ENCODE measurements at places on chromosomes 5 and 9.

DNA sequence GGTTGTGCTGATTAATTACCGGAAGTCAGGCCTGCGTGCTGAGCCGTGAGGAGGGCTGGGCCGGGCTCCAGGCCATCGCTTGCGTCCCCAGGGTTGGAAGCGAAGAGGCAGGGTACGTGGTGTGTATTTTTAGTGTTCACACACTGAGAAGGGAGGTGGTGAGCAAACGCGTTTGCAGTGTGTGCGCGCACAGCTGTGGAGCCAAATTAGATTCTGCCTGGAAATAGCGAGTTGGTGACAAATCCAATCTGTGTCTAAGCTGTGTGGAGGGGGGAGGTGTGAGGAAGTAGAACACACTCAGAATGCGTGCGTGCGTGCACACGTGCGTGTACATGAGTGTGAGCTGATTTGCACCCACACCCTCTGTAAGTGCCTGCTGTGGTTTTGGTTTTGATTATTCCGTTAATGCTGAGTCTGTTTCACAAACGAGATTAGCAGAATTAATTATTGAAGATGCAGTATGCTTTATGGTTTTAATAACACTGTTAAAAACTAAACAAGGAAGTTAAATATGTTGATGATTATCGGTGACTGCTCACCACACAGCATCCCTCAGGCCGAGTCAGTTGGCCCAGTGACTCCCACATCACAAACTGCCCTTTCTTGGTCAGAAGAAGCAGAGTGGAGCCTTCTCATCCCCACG is 111.8 kb upstream of the FCN2 start:
- DNase-seq = peak; percentile 59

- DNase-seq = peak; percentile 32
Measured at GRCh38 chr9:95264954-95265615, 52.4 kb downstream of the FANCC start.

DNA sequence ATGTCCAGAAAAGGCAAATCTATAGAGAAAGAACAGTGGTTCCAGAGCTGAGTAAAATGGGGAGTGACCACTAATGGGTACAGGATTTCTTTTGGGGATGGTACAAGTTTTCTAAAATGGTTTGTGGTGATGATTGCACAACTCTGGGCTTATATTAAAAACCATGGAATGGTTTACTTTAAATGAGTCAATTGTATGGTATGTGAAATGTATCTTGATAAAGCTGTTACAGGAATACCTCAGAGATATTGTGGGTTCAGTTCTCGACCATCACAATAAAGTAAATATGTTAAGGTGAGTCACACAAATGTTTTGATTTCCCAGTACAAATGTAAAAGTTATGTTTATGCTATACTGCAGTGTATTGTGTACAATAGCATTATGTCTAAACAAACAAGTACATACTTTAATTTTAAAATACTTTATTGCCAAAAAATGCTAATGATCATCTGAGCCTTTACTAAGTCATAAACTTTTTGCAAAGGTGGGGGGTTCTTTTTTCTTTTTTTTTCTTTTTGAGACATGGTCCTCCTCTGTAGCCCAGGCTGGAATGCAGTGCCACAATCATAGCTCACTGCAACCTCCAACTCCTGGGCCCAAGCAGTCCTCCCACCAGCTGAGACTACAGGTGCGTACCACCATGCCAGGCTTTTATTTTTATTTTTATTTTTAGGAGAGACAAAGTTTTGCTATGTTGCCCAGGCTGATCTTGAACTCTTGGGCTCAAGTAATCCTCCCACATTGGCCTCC is 65.9 kb downstream of the SHOC1 start:
- peak; percentile 91 for DNase-seq

GRCh38 chr5:136802383-136802782 is 437.0 kb upstream of the TRPC7 start:
- DNase-seq = peak; percentile 35

GRCh38 chr9:97706246-97706645 is 9.1 kb upstream of the XPA start:
- DNase-seq = no peak

DNA sequence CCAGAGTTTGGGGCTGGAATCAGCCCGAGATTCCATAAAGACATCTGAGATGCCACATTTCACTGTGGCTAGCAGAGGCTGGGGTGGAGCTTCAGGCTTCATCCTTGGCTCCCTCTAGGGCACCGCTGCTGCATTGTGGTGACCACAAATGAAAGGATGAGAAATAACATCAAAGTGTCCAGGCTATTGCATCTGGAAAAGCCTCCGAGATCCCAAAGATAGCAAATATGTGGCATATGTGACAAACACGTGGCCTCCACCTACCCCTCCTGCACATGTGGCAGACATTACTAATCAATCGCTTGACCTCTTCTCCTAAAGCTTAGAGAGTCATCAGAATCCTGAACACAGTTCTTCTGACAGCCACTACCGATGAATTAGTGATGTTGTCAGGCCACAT is 4.5 kb downstream of the SPARC start:
- DNase-seq = peak; percentile 66

DNA sequence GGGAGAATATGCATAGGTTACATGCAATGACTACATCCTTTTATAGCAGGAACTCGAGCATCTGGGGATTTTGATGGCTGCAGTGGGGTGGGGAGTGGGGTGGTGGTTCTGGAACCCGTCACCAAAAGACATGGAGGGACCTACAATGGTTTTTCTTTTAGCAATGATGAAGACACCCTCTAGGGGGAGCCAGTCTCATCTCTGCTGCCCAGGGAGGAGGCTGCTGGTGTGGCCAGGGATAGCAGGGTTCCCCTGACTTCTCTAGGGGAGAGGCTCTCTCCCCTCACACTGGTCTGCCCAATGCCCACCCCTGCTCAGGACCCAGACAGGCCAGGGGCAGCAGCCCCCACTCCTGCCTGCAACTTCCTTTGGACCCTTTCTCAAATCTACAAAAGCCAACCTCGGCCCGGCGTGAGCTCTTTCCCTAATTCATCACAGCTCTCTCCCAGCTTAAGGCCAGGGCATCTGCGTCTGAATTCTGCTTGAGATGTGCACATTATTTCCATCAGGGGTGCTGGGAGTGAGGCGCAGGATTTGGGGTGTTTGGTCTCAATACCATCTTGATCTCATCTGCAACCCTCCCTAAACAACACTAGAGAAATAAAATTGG is 73.6 kb upstream of the RETREG1 start:
- DNase-seq = peak; percentile 56

DNA sequence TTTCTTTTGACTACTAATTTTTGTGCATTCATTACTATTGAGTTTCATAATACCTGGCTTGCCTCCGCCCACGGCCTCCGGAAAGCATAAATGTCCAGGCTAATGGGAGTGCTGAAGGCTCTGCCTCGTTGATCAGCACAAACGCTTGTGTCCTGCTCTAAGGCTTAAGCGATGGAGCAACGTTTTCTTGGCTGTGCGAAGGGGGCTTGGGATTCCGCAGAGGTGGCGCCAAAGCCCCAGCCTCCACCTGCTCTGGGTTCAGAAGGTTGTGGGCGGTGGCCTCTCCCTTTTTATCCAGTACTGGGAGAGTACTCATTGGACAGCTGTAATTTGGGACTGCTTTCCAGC is 19.7 kb downstream of the ANXA2R start:
- peak; percentile 32 for DNase-seq

- DNase-seq = no peak
Measured at GRCh38 chr5:16528382-16529110, 62.9 kb upstream of the ZNF622 start.

- no peak for DNase-seq
Measured at GRCh38 chr5:170313344-170313743, 15.8 kb upstream of the LCP2 start.

GRCh38 chr9:134328841-134329575 is 2.8 kb downstream of the RXRA start:
- peak; percentile 40 for DNase-seq

- DNase-seq = no peak
Measured at GRCh38 chr5:139131062-139131461, 67.1 kb downstream of the SIL1 start.

DNA sequence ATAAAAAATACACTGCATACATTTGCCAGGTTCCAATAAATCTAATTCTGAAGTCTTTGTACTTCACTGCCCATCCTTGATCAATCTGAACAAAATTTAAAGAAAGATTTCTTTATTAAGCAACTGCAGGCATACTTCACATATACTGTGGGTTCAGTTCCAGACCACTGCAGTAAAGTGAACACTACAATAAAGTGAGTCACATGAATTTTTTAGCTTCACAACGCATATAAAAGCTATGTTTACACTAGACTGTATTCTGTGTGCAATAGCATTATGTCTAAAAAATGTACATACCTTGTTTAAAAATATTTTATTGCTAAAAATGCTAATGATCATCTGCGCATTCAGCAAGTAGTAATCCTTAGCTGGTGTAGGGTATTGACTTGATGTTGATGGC is 52.1 kb downstream of the SSBP2 start:
- DNase-seq = peak; percentile 28
